ENCODE measurements at places on chromosomes 12 and 14.

DNA sequence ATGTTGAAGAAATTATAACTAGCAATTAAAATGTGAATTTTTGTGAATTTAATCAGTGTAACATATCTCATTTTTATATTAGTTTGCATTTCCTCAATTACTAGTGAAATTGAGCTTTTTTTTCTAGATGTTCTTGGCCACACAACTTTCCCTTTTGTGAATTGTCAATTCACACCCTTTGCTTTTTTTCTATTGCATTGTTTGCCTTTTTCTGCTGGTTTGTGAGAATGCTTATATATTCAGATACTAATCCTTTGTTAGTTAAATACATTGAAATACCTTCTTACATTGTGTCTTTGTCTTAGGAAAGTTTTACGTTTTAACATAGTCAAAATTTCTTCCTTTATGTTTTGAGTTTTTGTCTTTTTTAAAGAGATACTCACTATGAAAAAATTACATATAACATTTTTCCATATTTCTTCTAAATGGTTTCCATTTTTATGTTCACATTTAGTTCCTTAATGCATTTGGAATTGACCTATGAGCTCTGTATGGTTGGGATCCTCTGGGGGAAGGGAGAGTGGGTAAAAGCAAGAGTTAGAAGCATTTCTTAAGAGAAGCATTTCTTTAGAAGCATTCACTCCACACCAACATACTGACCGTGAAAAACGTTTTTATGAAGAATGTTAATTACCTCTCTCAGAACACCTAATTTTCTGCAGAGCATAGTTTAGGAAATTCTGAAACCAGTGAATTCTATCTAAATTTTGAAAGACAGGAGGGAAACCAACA is 126.0 kb downstream of the CAPZA3 start:
- DNase-seq: no peak

DNA sequence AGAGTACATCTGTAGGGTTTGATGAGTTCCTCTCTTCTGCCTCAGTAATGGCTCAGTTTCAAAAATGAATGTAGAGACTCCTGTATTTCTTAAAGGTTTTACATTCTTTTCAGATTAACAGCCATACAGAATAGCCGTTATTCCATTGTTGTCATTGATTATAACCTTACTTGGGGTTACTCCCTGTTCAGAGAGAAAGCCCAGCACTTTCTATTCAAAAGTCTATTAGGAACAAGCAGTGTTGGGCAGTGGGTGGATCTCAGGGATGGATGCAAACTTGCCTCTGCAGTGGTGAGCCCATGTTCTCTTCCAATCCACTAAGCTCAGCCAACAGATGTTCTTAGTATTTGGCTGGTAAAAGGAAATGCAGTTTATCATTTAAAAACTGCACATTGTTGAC is 342.6 kb upstream of the E2F7 start:
- no peak for DNase-seq

DNA sequence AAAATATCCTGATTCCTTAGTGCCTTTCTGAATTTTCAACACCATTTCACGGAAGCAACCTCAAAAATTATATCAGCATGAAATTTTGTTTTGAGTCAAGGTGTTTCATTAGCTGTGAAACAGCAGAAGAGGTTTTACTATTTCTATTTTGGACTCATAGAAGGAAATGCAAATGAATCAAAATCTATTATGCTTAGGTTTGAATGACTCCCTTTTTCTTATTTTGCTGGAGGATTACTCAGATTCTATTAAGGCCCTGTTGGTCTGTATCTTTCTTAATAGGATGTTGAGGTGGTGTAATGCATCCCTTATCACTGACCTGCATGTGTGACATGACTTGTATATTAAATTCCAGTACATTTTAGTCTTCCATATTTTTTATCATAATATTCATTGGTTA is 165.8 kb downstream of the TMTC2 start:
- DNase-seq: no peak

- no peak for DNase-seq
These were observed 34.1 kb downstream of the ERH start for GRCh38 chr14:69363964-69364363.

DNA sequence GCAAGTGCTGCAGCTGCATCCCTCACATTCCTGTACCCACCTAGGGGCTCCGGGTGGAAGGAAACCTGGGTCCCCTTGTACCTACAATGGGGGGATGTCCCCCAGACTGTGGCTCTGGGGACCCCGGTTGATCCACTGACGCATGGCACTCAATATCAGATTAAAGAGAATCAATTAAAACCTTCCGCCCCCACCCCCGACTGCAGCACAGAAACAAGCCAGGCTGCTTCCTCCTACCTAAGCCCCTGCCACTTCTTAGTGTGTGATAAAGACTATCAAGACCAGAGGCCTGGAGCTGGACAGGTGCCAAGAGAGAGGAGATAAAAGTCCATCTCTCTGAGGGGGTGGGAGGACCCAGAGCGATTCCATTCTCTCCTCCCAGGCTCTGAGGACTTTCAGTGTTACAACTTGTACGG is 28.2 kb upstream of the RPLP0 start:
- no peak for DNase-seq

Measured in stimulated activated CD4-positive, alpha-beta T cell treated with anti-CD3 and anti-CD28 coated beads, Interleukin-2, amount 100 ng/mL, for 4 hours (primary cell).